ENCODE measurements at places on chromosomes 13 and 19.

DNA sequence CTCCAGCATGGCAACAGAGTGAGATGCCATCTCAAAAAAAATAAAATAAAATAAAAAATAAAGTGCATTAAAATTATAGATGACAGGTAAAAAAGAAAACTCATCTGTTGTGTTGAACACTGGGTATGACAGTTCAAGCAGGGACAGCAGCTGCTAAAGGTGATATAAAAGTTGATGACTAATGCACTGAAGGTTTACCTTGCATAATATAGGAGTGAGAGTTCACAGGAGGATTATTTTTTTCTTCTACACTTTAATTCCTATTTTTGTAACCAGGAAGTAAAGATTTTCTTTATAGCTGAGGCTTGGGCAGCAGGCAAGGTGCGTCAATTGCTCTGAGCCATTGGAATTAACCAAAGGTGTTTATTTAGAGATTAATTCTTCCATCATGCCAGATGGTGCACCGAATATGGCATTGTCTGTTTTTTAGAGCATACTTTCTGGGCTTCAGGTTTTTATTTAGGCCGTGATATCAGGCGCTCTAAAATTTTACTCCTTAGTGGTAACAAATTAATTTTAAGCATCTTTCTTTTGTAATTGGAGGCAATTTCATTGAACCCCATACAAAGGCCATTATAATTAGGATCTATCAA lies 337.0 kb upstream of the SLC10A2 start:
- no peak for DNase-seq

GRCh38 chr19:2287585-2288337 lies 5.8 kb upstream of the PEAK3 start:
- no peak for DNase-seq

DNA sequence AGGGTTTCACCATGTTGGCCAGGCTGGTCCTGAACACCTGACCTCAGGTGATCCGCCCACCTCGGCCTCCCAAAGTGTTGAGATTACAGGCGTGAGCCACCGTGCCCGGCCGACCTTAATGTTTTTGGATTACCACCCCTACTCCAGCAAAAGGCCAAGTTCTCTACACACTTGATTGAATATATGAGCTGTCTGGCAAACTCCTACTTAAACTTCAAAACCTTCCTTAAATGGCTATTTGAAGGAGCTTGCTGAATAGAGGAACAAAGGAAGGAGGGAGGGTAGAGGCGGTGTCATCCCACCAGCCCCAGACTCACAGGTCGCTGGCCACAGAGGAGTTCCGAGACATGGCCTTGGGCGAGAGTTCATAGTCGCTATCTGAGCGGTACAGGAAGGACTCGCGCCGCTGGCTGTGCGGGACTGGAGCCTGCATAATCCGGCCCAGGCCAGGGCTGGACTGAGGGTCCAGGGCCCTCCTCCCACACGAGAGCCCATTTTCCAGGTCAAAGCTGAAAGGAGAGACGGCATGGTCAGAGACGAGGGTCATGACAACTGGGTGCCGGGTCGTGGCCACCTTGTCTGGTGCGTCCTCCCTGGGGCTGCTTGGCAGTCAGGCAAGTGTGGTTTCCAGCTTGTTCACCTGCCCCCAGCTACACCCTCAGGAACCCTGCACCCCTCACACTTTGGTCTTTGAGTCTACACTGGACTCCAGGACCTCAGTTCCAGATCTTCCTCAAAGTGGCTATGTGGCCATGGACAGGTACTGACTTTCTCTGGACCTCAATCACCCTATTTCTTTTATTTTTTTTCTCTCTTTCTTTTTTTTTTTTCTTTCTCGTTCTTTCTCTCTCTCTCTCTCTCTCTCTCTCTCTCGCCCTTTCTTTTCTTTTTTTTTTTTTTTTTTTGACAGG lies 4.2 kb downstream of the PDE4C start:
- DNase-seq = no peak

- peak; percentile 47 for DNase-seq
Measured at GRCh38 chr19:43464134-43464775, 1.2 kb downstream of the LYPD3 start.

DNA sequence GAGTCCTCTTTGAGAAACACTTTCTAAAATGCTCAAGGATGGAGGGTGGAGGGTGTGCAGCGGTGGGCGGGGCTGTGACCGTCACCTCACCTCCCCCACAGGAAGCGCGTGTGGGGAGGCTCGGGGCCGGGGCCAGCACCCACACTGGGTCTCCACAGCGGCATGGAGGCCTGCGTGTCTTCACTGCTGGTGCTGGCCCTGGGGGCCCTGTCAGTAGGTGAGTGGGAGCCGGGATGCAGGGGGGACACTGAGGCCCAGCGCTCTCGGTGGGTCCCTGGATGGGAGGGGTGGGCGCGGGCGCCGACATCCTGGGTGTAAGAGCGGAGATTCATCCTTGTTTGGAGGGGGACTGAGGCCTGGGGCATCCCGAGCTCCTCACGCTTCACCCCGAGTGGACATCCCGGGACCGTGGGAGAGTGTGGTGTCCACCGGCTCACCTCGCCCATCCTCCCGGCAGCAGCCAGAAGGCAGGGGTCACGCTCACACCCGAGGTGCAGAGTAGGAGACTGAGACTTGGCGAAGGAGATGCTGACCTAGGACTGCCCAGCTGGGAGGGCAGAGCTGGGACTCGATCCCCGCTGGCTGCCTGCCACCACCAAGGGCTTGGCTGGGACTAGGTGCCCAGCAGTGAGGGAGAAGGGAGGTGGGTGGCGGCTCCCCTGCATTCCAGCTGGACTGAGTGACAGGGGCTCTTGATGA lies at the start of gene GZMM:
Gene GZMM, plus strand, starts transcription at position 144 of the 699 bp plus-strand sequence. Its CDS starts 19 bp downstream, at position 163.
- peak; percentile 71 for DNase-seq

GRCh38 chr13:47858042-47859025 lies 142.7 kb downstream of the SUCLA2 start:
- no peak for DNase-seq

GRCh38 chr13:75693227-75693626 lies 57.1 kb downstream of the LMO7 start:
- no peak for DNase-seq

Measured in activated CD8-positive, alpha-beta memory T cell treated with anti-CD3 and anti-CD28 coated beads for 4 hours (primary cell).